ENCODE measurements at places on chromosomes 16 and 17. TPM values are rescaled to one million over a fixed set of nuclear protein-coding genes. Genes with fewer than 3 reads are reported as not detected.

GRCh38 chr17:7176841-7177190 is 2.4 kb downstream of the ASGR1 start:
- DNase-seq, result no peak

SLX1A gene
- 61.9 TPM for polyA plus RNA-seq

DNA sequence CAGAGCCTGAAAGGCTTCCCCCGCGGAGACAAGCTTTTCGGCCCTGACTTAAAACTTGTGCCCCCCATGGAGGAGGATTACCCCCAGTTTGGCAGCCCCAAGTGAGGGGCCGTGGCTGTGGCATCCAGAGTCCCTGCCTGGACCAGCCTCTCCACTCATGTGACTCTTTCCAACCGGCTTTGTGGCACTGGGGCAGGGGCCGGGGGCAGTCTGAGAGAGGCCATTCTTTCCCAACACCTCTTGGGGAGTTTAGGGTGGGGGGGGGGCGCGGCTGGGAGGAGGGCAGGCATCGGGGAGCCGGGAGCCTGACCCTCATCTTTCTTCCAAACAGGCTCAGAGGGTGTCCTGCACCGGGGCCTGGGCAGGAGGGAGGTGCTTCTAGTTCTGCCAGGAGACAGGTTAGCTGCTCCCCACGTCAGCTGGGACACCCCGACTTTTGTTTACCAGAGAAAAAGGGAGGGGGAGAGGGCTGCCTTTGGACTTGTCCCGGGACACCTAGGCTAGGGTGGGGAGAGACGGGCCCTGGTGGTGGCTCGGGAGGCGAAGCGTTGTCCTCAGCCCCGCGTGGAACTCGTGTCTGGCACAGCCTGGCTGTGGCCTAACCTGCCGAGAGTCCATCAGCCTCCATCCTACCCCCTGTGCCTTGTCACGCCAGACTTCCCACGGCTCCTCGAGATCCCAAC is 7.3 kb upstream of the SERPINF1 start:
- DNase-seq, result no peak

GRCh38 chr16:73052576-73052975 is 4.6 kb upstream of the ZFHX3 start:
- DNase-seq, result peak; percentile 67

DNA sequence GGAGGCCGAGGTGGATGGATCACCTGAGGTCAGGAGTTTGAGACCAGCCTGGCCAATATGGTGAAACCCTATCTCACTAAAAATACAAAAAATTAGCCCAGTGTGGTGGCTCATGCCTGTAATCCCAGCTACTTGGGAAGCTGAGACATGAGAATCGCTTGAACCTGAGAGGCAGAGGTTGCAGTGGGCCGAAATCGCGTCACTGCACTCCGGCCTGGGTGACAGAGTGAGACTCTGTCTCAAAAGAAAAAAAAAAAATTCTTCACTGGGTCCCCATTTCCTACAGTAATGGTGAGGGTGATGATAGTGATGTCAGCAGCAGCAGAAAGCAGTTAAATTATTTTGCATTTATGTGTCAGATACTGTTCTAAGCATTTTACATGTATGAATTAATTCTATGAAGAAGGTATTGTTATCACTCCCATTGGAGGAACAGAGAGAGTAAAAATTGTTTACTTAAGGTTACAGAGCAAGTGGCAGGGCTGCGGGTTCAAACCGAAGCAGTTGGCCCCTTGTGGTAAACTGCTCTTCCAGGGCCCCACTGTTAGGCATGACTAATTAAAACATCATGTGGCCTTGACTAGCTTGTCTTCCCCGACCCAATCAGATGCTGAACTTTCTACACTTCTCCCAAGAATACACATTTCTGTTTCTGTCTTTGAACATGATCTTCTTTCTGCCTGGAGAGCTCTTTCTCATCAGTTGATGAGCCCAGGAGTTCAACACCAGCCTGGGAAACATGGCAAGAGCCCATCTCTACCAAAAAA is 45.8 kb downstream of the STAT3 start:
- DNase-seq, result peak; percentile 34

DNA sequence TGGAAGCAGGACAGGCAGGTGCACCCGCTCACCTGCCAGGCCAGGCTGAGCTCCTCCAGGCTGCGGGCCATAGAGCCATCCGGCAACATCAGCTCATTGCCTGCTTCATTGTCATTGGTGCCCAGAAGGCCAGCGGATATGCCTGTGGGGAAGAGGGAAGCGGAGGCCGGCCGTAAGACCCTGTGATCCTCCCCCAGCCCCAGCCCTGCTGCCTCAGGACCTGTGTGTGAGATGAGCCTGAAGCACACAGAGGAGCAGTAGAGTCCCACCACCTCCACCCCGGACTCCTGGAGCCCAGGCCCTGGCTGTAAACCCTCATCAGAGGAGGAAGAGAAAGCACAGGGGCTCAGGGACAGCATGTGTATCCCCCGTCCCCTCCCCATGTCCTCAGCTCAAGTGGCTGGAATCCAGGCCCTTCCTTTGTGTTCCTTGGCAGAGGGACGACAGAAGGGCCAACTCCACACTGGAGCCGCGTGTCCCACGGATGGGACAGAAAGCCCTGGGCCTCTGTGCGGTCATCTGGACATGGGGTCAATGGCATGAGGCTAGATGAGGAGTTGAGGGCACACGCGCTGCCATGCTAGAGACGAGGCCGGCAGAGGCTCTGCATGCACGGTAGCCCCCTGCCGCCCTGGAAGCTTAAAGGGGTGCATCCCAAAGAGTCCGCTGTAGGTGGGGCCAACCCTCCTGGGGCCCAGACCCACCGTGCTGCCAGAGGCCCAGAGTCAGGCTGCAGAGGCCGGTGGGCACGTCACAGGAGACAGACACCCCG is 39.1 kb downstream of the RMI2 start:
- DNase-seq, result peak; percentile 56

GRCh38 chr17:40487371-40488020 is 13.9 kb downstream of the TNS4 start:
- DNase-seq, result no peak

GRCh38 chr17:64063766-64064224 is 43.4 kb upstream of the ICAM2 start:
- peak; percentile 74 for DNase-seq

TP53TG3 gene
- not detected for polyA plus RNA-seq

- no peak for DNase-seq
Observed at GRCh38 chr17:13925579-13925978, 143.7 kb upstream of the COX10 start.

- peak; percentile 58 for DNase-seq
Observed at GRCh38 chr17:79001190-79002020, 8.2 kb downstream of the CANT1 start.

- no peak for DNase-seq
Observed at GRCh38 chr17:17994271-17995069, 21.8 kb downstream of the DRC3 start.

DNA sequence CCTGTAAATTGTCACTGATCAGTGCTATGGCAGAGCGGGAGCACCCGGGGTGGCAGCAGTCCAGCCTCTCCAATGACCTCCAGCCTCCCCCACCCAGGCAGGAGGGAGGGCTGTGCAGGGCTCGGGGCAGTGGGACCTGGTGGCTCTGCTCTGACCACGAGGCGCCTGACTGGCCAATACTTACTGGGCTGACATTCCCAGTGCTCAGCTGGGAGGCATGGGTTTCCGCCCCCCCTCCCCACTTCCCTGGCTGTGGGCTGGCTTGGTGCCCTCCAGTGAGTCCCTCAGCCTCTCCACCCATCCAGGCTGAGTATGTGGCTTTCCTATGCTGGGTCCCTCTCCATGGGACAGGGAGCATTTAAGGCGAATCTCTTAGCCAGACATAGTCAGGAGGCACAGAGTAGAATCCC is 2.7 kb downstream of the SOCS3 start:
- DNase-seq, result no peak

MYH3 gene
- 0.23 TPM for polyA plus RNA-seq

- DNase-seq, result peak; percentile 83
Observed at GRCh38 chr16:66364117-66364958, 2.2 kb upstream of the CDH5 start.

DNA sequence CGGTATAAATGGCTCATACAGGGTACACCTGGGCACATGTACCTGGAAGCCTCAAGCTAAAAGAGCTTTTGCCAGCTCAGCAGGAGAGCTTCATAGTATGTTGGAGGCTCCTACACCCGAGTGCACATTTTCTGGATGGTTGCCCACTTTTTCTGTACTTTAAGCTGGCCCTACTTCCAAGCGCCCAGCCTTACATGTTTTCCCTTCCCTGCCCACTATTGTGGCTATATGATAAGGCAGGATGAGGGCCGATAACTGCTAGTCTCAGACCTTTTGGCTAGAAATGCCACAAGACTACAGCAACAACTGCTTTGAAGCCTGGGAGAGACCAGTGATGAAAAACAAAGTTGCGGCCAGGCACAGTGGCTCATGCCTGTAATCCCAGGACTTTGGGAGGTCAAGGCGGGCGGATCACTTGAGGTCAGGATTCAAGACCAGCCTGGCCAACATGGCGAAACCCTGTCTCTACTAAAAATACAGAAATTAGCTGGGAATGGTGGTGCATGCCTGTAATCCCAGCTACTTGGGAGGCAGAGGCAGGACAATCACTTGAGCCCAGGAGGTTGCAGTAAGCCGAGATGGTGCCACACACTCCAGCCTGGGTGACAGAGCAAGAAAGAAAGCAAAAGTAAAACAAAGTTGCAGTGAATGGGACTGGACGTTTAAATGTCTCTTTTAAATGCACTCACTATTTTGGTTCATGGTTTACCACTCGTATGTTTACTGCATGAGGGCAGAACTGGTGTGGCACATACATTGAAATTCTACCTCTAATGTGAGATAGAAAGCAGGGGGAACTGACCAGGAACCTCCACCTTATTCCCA is 14.2 kb upstream of the MARCHF10 start:
- DNase-seq, result no peak

- DNase-seq, result no peak
Observed at GRCh38 chr17:65145743-65146142, 8.6 kb downstream of the RGS9 start.

DNA sequence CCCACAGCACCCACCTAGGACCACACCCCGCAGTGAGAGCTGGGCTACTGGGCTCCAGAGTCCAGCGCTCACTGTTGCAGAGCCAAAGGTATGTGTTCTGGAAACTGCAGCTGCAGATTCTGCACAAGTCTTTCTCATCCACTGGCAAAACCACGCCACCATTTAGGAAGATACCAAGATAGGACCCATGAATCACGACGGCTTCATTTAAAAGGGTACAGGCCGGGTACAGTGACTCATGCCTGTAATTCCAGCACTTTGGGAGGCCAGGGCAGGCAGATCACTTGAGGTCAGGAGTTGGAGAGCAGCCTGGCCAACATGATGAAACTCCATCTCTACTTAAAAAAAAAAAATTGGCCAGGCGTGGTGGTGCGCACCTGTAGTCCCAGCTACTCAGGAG is 18.8 kb downstream of the FOXF1 start:
- DNase-seq, result peak; percentile 36

DNA sequence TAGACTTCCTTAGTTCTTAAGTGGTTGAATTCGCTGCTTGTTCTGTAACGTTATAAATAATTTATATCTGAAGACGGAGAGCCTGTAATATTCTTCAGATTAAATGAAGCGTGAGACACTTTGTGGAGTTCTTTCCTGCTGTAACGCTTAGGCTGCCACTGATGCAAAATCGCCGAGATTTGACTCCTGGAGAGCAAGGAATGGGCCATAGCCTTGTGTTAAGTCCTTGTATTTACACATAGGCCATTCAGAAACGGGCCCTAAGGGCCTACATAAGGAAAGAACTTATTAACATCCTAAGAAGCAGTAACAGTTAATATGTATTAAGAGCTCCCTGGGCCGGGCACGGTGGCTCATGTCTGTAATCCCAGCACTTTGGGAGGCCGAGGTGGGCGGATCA is 936 bp downstream of the EMC6 start:
- no peak for DNase-seq

DNA sequence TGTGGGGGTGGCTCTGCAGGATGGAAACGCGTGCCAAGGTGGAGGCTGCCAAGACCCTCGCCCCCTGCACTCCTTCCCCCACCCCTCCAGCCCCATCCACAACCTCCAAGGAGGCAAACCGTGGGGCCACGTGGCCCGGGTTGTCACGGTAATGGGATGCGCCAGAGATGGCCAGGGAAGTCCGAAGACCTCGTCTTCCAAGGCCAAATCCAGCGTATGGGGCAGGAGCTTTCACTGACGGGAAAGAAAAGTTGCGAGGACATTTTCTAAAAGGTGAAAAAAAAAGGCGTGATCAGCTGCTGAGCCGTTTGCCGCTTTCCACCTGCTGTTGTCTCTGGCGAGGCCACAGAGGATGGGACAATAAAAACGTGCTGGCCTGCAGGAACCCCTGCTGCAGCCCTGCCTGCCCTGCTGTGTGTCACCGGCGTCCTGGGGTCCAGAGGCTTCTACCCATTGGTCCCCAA is 28.3 kb upstream of the GSE1 start:
- DNase-seq, result no peak

DNA sequence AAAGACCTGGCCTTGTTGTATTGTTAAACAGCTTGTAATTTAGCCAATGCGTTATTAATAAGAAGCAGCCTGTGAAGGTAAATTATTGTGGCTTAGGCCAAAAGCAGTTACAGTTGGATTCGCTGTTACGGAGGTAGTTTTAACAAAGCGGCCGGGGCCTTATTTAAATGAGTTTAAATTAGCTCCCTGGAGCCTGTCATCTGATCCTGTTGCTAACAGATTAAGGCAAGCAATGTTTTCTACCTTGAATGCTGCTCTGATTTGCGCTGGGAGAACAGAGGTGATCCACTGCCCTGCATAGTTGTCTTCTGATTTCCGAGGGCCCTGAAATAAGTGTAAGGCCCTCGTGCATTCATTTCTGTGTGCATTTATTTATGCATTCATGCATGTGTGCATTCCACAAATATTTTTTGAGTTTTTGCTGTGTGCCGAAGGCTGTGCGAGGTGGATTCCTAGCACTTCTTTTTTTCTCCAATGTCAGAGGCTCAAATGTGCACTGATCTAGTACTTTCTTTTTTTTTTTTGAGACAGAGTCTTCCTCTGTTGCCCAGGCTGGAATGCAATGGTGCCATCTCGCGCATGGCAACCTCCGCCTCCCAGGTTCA is 10.9 kb downstream of the SEC14L5 start:
- DNase-seq, result no peak

MT2A gene
- polyA plus RNA-seq, result 400 TPM

SECTM1 gene
- polyA plus RNA-seq, result 80.8 TPM

DNA sequence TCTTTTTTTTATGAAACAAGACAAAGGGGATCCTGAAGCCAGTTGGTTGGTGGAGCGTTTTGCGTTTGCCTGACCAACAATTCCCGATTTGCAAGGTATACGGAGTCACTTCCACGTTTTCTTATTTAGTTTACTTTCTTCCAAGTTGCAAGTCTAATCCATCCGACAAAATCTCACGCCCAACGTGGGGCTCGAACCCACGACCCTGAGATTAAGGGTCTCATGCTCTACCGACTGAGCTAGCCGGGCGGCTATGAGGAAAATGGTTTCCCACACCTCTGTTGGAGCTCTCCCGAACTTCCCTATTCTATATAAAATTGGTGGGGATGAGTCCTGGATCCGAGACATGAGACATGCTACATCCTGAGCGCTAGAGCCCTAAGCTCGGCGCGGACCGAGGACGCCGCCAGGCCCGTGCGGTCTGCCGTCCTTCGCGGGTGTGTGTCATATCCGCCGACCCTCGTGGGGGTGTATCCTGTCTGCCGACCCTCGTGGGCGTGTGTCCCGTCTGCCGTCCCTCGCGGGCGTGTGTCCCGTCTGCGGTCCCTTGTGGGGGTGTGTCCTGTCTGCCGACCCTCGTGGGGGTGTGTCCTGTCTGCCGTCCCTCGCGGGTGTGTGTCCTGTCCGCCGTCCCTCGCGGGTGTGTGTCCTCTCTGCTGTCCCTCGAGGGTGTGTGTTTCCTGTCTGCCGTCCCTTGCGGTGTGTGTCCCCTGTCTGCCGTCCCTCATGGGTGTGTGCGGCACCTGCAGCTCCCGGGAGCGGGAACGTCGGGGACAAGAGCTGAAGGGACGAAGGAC is 22.6 kb downstream of the ZNF213 start:
- DNase-seq, result peak; percentile 82

Data from sigmoid colon (tissue), 7 donors.